ENCODE measurements at places on chromosomes 16 and 17. TPM values are rescaled to one million over a fixed set of nuclear protein-coding genes. Genes with fewer than 3 reads are reported as not detected.

Gene LITAFD
- total RNA-seq, result not detected

Gene RPUSD1
- 15.9 TPM for total RNA-seq

Gene OR1E2
- not detected for total RNA-seq

Gene GRIN2C
- 0.50 TPM for total RNA-seq

Gene AP2B1
- 61.6 TPM for total RNA-seq

Gene SOST
- not detected for total RNA-seq

Gene CACNG1
- not detected for total RNA-seq

GRCh38 chr16:89246903-89247733 is 29.6 kb downstream of the ZNF778 start:
- peak; percentile 63 for DNase-seq

- no peak for DNase-seq
Measured at GRCh38 chr17:43637563-43638323, 24.0 kb downstream of the MEOX1 start.
